GM06990 (cell line): ENCODE measurements at places on chromosomes 1 and 21.

DNA sequence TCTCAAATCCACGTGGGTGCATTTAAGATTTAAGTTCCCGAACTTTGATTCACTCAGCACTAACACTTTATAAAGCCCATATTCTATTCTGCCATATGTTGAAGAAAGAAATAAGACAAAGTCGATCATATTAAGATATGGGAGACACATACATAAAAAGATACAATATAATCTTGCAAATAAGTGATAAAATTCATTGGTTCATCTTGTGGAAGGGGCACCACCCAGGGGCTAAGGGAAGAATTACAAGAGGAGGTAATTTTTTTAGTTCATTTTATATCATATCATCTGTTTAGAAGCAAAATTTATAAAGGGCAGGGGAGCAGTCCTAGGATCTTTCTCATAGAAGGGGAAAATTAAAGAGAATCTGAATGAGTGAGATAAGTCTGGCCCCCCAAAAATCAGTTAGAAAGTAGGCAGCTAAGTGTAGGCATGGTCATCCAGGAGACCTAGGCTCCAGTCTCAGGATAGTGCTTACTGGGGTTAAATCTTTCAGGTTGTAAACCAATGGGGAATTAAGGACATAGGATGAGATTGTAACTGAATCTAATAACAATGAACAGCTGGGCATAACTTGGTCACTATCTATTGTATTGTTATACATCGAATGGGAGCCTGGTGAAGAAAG, 124.2 kb upstream of the L1TD1 start:
- no peak for DNase-seq

DNA sequence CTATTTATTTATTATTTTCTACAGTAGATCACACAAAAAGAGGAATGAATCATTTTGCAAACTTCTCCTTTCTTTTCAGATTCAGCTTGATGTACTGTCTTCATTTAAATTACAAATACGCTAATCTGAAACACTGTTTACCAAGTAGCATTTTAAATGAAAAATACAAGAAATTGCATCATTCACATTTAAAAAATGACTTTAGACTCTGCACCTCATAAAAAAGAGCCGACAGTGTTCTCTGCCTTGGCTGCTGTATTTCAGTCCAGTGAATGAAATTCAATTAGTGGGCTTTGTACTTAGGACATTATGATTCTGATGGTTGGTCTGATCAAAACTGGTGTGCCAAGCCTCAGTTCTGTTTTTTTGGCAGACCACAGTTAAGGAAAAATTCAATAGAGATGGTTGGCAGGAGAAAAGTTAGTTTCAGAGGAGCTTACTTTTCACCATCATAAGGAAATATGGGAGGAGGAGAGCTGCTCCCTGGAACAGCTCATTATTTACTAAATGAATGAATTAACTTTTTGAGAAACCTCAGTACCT, 222.4 kb upstream of the ESRRG start:
- DNase-seq, result no peak

- no peak for DNase-seq
Observed at GRCh38 chr1:247456914-247457639, 827 bp downstream of the OR2B11 start.

- DNase-seq, result no peak
Observed at GRCh38 chr1:33180226-33180910, 1.5 kb downstream of the TRIM62 start.

- DNase-seq, result peak; percentile 75
Observed at GRCh38 chr1:209207701-209208286, 375.7 kb upstream of the CAMK1G start.

GRCh38 chr1:194289569-194290266, 1103.3 kb upstream of the B3GALT2 start:
- DNase-seq, result peak; percentile 48

GRCh38 chr1:27296773-27297291, 25.1 kb upstream of the TMEM222 start:
- DNase-seq, result no peak

GRCh38 chr21:29287383-29287782, 11.3 kb upstream of the BACH1 start:
- DNase-seq, result no peak

GRCh38 chr1:244802556-244803239, 32.8 kb upstream of the COX20 start:
- DNase-seq, result no peak

DNA sequence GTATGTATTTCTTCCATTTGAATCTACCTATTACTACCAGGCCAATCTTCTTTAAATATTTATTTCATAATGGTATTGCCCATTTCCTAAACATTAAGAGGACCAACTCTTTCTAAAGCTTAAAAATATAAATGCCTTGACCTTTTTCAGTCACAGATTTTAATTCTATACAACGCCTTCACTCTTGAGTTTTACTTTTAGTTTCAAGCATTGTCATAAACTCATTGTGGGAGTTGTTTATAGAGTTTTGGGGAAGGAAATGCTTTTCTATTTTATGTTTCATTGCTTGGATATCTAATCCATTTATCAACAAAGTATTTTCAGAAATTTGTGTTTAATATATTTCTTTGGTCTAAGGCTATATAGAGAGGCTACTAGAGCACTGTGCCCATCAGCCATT, 155.8 kb downstream of the DPYD start:
- no peak for DNase-seq

- no peak for DNase-seq
Observed at GRCh38 chr1:72932025-72932424, 649.7 kb upstream of the NEGR1 start.

DNA sequence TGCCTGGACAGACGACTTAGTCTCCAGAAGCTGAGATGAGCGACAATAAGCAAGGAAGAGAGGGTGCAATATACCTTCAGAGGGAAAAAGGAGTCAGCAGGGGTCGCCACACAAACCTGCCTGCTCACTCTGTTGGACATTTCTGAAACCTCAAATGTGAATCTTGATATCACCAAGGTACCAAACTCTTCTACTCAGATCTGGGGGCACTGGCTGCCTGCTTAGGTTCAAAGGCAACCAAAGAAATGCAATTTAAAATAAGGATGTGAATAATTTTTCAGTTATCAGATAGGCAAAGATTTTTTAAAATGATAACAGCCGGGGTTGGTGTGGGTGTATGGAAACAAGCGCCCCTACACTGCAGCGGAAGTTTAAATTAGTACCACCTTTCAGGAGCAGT, 164.2 kb downstream of the HIVEP3 start:
- no peak for DNase-seq

DNA sequence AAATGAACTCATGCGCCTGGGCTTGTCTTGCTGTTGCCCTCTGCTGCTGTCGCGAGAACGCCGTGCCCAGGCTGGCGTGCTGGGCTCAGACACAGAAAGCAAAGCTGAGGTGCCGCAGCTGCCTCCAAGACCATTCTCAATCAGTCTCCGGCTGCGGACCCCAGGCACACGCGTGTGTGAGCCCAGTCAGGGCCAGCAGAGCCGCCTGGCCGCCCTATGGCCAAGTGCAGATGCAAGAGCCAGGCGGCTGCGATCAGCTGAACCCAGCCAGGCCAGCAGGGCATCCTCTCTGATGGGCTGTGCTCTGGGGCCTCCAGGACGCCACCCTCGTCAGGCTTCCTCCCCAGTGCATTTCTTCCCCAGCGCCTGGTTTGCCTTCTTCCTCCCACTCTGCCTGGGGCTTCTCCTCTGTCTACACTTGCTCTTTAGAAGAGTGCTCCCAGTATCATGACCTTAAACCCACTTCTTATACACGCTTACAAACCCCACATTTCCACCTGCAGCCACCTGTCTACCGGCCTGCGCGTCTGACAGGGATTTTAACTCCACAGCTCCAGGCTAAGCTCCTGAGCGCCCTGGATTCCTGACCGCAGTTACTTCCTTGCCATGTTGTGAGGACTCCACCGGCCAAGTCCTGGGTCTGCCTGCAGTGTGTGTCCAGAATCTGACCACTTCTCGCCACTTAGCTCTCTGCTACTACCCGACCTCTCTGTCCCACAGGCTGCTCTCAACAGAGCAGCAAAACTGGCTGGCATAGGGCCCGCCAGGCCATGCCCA, 21.7 kb upstream of the LRRC47 start:
- DNase-seq, result no peak

- DNase-seq, result no peak
Observed at GRCh38 chr21:40882192-40882915, 35.4 kb upstream of the DSCAM start.

DNA sequence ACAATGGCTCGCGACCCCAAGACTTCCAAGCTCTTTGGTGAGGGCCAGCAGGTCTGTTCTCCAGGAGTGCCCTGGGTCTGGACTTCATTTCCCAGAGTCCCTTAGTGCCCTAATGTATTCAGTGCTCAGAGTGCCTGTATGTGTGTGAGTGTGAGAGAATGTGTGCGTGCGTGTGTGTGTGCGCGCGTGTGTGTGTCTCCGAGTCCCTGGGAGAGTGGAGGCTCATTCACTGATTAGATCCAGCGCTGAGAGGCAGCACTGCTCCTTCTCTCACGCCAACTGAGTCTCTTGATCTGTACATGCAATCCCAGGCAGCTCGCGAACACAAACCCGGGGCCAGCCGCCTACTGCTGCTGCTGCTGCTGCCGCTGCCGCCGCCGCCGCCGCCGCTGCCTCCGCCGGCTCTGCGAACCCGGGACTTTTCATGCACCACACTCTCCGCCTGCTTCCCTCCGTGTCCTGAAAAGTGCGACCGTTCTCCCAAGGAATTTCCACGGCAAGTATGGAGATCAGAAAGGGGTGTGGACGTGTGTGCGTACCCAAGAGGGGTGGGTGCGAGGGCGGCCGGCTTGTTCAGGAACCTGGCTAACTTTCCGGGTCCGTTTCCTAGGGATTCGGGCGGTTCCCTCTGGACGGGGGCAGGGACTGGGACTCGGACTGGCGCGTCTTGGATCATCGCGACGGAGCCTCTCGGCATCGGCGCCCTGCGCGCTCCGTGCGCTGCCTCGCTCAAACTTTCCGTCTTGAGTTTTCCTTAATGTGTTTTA, at the start of gene RNF220:
Gene RNF220 (plus strand): TSS at position 225 of the 767 bp plus-strand sequence.
- DNase-seq, result peak; percentile 49

DNA sequence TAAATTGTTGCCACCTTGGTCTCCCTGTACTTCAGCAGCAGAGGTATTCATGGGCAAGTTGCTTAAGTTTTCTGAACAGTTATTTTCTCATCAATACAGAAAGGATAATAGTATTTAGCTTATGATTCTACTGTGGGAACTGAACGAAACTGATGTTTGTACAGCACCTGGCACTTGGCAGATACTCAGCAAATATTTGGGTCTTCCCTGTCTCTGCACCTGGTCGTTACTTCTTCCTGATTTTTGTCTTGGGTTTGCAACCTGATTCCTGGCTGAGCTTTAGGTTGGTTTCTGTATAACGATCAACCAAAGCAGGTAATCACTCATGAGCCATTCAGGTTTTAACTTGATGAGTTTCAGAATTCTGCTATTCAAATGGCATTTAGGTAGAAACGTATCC, 490.6 kb downstream of the KIF26B start:
- no peak for DNase-seq

DNA sequence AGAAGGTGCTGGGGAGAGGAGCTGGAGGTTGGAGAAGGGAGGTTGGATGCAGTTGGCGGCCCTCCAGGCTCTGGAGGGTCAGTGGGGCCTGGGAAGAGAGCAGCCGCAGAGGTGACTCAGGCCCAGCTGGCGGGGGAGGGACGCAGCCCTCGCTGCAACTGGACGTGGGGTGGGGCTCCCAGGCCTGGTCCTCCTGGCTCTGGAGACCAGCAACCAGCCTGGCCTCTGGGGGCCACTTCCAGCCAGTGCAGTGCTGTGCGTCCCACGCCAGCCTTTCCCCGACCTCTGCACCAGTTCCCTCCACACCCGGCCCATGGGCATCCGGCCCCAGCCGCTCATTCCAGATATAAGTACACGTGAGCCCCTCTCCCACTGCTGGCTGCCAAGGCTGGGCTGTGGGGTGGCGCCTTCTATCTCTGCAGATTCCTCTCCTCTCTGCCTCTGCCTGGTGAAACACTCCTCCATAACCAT, 38.0 kb upstream of the COL18A1 start:
- no peak for DNase-seq

DNA sequence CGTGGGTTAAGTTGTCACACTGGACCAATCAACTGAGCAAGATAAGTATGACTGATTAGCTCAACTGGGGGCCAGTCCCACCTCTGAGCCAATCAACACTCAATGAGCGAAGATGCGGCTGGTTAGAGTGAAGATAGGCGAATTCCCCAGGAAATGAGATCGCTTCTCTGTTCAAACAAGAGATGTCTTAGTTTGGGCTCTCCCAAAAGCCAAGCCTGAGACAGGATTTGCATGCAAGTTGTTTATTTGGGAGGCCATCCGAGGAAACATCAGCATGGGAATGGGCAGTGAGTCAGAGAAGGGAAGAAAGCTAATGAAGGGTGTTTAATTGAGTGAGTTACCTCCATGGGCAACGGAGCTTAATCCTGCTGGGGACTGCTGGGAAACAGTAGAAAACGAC, 4.9 kb upstream of the GJB5 start:
- no peak for DNase-seq

DNA sequence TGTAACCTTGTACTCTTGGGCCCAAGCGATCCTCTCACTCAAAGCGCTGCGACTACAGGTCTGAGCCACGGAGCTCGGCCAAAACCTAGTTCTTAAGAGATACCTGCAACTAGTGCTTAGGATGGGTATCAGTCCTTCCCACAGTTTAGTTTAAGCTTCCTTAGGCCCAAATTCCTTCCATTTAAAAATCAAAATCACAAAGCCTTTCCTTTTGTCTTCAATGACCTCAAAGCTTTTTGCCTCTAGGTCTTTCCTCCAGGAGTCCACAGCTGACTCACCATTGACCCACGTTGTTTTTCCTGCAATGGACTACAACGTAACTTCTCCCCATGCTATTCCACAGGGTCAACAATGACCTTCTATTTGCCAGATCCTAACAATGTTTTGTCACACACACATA, 64.0 kb downstream of the APP start:
- DNase-seq, result no peak

GRCh38 chr1:53545663-53546408, 86.6 kb downstream of the DMRTB1 start:
- no peak for DNase-seq

DNA sequence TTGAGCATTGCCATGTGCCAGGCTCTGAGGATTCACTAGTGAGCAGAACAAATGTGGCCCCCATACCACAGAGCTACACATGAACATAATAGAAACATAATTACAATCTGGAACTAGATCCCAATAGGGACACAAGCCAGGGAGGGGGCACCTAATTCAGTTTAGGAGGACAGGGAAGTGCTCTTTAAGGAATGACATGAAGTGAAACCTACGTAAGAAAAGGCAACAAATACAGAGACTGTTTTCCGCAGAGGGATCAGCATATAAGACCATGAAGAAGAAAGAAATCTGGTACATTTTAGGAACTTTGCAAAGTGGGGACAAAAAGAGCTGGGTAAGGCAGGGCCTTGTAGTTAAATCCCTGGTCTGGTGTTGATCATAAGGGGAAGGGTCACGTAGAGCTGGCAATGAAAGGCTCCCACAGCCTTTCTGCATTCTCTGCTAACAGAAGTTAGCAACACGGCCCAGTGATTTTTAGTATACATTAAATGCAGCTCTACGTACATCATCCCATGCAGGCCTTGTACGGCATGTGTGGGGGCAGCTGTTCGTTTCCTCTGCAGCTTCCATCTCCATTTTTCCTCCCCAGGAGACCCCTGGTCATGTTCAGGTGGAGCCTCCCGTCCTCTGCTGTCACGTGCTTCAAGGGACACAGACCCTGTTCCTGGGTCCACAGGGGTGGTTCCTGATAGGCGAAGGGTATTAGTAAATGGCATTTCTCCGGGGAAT, 26.8 kb upstream of the SLC30A1 start:
- DNase-seq, result no peak
